Naive thymus-derived CD8-positive, alpha-beta T cell (primary cell): ENCODE measurements at places on chromosomes 7 and 10.

DNA sequence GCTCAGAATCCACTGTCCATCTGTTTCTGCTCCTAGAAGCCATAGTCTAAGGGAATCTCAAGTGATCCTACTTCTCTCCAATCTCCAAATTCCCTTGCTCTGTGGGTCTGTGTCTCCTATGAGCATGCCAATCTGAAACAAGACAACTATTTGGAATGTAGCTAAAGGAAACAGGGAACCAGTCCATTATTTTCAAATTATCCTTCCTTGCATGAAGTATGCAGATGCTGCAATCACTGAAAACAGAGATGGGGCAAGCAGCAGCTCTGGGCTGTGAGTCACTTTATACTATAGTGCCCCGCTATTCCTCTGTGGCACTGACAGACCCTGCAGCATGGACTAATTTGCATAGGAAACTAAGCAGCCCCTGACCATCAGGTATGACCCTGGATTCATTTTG, 76.9 kb upstream of the PRSS58 start:
- no peak for DNase-seq

- no peak for DNase-seq
Measured at GRCh38 chr7:45589061-45589460, 14.9 kb downstream of the ADCY1 start.

- DNase-seq, result no peak
Measured at GRCh38 chr7:7639421-7639820, 1.1 kb upstream of the UMAD1 start.

GRCh38 chr7:157496416-157497275, 159.8 kb downstream of the DNAJB6 start:
- DNase-seq, result no peak

- DNase-seq, result no peak
Measured at GRCh38 chr10:131833013-131833412, 67.8 kb upstream of the PPP2R2D start.

- DNase-seq, result no peak
Measured at GRCh38 chr10:78406648-78407008, 373.0 kb downstream of the RPS24 start.

DNA sequence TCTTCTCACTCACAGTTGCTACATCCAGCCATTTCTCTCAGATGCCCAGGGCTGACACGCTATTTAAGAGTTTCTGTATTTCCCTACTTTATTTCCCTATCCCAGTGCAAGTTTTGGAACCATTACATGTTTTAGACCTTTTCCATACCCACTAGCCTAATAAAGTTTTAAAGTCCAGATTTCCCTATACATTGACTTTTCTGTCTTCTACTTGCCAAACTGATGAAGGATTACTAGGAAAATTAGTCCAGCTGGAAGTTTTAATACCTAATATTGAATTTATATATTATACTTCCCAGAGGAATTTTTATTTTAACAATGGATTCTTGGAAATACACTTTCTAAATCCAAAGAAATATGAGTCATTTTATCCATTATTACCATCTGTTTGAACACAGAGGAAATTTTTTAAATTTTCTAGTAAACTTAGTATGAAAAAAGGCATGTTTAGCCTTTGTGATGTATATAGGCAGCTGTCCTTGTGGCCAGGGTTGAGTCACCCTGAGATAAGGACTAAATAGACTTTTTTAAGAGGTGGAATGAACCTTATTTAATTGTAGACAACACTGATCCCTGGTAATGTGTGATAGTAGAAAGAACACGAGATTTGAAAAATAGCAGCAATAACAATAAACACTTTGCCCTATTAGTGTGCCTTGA, 205.0 kb downstream of the TFEC start:
- no peak for DNase-seq

GRCh38 chr7:55191926-55192692, 173.0 kb upstream of the LANCL2 start:
- no peak for DNase-seq

DNA sequence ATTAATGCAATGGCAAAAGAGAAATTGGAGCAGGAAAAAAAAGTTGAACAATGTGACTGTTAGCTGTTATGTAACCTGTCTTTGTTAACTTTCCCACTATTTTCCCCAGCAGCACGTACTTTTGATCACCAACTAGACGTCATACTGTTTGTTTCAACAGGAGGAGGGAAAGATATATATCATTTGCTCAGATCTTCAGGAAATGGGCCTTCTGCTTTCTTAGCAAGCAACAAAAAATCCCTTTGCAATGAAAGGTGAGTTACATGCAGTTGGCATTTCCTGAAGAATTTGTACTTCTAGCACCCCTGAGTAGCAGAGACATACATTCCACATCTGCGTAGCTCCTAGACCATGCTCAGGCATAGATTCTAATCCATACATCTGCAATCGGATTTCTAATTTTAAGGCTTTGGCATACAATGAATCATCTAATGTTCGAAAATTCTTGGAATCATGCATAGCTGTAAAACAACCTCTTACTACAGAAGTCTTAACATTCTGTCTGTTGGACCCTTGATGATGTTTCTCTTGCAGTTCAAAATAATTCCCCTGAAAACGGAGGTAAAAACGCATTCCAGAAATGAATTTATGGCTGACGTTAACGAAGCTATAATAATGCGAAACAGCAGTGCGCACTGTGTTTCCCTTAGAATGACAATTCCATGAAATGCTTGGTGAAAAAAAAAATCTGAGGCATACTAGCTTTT, 286.9 kb upstream of the MGMT start:
- no peak for DNase-seq

- no peak for DNase-seq
Measured at GRCh38 chr7:44097064-44097932, 6.8 kb upstream of the AEBP1 start.
